Subcutaneous adipose tissue (tissue), 4 donors: ENCODE measurements at places on chromosomes 1 and 21. TPM values are rescaled to one million over a fixed set of nuclear protein-coding genes. Genes with fewer than 3 reads are reported as not detected.

LCE3D gene
- total RNA-seq: not detected

TSSK3 gene
- 2.9 TPM for total RNA-seq

ZSWIM5 gene
- 1.3 TPM for total RNA-seq

KPNA6 gene
- 41.6 TPM for total RNA-seq

RIMS3 gene
- 2.7 TPM for total RNA-seq

CD160 gene
- total RNA-seq: not detected

CAMK1G gene
- not detected for total RNA-seq

HAO2 gene
- total RNA-seq: not detected

MEX3A gene
- 0.22 TPM for total RNA-seq

JAM2 gene
- total RNA-seq: 21.1 TPM

CHIA gene
- not detected for total RNA-seq

CTSS gene
- total RNA-seq: 142 TPM

SLC25A33 gene
- 8.5 TPM for total RNA-seq

C1orf122 gene
- total RNA-seq: 58.8 TPM

UBL4B gene
- total RNA-seq: not detected

AXDND1 gene
- total RNA-seq: not detected

RPE65 gene
- not detected for total RNA-seq

KRTAP20-3 gene
- not detected for total RNA-seq

TMEM51 gene
- total RNA-seq: 0.98 TPM

RABIF gene
- total RNA-seq: 1.9 TPM

MIXL1 gene
- total RNA-seq: not detected

GBP1 gene
- total RNA-seq: 12.9 TPM

SH2D2A gene
- total RNA-seq: 0.34 TPM

ZBTB8B gene
- total RNA-seq: not detected

HPDL gene
- not detected for total RNA-seq

CA14 gene
- total RNA-seq: not detected

CHRM3 gene
- 1.8 TPM for total RNA-seq

WNT9A gene
- total RNA-seq: 0.88 TPM

EFNA1 gene
- 12.4 TPM for total RNA-seq

FCAMR gene
- total RNA-seq: not detected

PCBP3 gene
- total RNA-seq: 11.0 TPM

AMY2A gene
- total RNA-seq: 2.5 TPM

S1PR1 gene
- 151 TPM for total RNA-seq

TEX38 gene
- not detected for total RNA-seq

PDC gene
- not detected for total RNA-seq

AMY1C gene
- not detected for total RNA-seq

FMOD gene
- 57.7 TPM for total RNA-seq

S100A7A gene
- total RNA-seq: not detected

DRAXIN gene
- not detected for total RNA-seq

OR2AK2 gene
- total RNA-seq: 0.34 TPM

DYNLT5 gene
- total RNA-seq: 0.51 TPM

UTP11 gene
- 25.5 TPM for total RNA-seq

TMEM125 gene
- total RNA-seq: not detected

PEX11B gene
- 17.0 TPM for total RNA-seq

KRTAP11-1 gene
- total RNA-seq: not detected

FNDC5 gene
- total RNA-seq: not detected

NKAIN1 gene
- total RNA-seq: not detected

CD34 gene
- 71.4 TPM for total RNA-seq

NBPF6 gene
- not detected for total RNA-seq

S100B gene
- 143 TPM for total RNA-seq

PLA2G4A gene
- 13.4 TPM for total RNA-seq

TRNP1 gene
- 0.34 TPM for total RNA-seq

GBP6 gene
- total RNA-seq: not detected

LENEP gene
- not detected for total RNA-seq

CTBS gene
- 17.2 TPM for total RNA-seq

PIGK gene
- 21.6 TPM for total RNA-seq

CRP gene
- total RNA-seq: not detected
